AG08396 (cell line): ENCODE measurements at places on chromosomes 6 and 20.

- DNase-seq = peak; percentile 75
These were observed 9.5 kb upstream of the PAQR8 start for GRCh38 chr6:52352239-52353018.

- no peak for DNase-seq
These were observed 127.4 kb upstream of the SPACA1 start for GRCh38 chr6:87920245-87920644.

- DNase-seq = no peak
These were observed 28.5 kb upstream of the GFOD1 start for GRCh38 chr6:13515912-13516311.

- DNase-seq = no peak
These were observed 6.2 kb upstream of the TNFRSF6B start for GRCh38 chr20:63690003-63690897.

- no peak for DNase-seq
These were observed 506.8 kb upstream of the CITED2 start for GRCh38 chr6:139881236-139881635.

DNA sequence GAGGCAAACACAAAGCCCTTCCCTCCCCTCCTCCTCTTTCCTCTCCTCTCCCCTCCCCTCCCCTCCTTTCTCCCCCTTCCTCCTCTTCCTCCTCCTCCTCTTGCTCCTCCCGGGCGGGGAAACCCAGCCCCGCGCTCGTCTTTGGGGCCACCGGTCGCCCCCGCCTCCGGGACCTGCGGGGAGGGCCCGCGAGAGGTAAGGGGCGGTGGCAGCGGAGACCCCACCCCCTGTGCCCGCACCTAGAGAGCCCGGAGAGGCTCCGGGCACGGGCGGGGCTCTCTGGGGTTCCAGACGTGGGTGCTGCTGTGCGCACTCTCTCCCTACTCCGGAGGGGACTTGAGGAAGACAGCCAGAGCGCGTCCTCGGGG is at the start of gene RIN2:
Gene RIN2, plus strand, starts transcription at position 126 of the 368 bp plus-strand sequence. CDS start 131,344 bp downstream, outside the sequence.
- peak; percentile 78 for DNase-seq

DNA sequence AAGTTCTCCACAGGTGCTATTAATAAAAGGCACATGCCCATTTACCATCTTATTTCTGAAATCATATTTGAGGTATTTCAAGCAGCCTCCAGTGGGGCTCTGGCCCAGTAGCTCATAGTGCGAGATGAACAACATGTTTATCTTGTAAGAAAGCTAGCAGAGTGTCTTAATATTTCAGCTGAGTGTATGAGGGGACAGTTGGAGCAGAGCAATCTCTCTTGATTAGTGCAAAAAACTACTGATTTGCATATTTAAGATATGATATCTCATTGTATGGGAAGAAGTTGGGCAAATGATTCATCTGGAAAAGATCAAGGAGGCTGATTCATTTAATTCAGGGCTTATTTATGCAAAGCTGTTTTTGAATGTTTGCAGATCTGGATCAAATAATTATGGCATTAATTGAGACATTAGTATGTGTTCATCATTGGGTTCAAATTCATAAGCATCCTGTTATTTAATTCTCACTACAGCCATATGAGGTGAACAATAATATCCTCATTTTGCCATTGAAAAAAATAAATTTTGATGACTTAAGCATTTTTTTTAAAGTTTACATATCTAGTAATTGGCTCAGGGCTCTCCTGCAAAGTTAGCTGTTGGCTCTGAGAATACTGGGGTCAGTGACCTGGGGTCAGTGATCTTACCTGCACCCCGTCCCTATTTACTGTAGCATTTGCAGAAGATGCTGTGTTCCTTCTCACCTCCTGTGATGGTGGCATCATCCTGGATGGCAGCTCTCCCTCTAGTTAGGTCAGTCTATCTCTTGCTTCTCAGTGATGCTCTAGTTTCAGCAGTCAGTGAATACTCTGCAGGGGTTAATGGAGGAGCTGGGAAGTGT is 24.1 kb upstream of the GCLC start:
- DNase-seq = no peak

DNA sequence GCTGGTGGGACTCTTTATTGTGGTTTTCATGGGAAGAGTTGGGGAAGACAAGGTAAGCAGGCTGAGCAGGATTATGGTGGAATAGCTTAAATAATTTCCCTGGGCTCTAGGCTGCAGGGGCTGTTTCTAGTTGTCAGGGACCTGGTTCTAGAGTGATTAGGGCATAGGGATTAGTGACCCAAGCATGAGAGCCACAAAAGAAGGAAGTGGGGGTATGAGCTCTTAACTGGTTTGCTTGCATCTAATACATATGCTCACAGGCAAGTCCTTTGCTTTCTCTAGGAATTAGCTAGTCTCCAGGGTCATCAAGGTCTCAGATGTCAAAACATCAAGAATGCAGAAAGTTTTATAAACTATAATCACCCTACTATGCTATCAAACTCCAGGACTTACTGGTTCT is 67.5 kb upstream of the NRN1 start:
- no peak for DNase-seq

GRCh38 chr6:129345890-129346289 is 364.1 kb downstream of the ARHGAP18 start:
- peak; percentile 15 for DNase-seq

- DNase-seq = peak; percentile 74
These were observed 28.1 kb downstream of the TOX2 start for GRCh38 chr20:43942667-43943285.

DNA sequence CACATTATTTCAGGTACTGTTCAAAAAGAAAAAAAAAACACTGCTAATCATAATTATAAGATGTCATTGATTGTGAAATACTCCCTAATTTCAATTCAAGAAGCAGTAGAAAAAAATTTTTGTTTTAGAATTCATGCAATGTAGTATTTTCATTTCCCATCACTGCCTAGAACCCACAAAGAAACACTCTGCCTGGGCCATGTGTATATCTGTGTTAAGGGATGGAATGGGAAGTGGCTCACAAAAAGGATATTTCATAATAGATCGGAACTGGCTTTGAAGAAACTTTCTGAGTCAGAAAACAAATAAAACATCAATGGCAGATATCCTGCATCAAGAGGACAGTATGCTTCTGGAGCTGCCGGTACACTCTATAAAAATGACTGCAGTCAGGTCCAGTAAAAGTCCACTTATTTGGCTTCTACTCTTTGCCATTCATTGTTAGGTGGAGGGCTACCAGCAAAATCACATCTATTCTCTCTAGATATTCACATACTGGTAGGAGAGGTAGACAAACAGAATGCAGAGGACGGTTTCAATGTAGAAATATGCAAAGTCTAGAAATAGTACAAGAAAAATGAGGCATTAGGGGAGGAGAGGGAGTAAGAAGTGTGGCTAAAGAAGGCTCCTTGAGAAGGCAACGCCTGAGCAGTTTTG is 135.0 kb upstream of the TNFAIP3 start:
- DNase-seq = no peak

DNA sequence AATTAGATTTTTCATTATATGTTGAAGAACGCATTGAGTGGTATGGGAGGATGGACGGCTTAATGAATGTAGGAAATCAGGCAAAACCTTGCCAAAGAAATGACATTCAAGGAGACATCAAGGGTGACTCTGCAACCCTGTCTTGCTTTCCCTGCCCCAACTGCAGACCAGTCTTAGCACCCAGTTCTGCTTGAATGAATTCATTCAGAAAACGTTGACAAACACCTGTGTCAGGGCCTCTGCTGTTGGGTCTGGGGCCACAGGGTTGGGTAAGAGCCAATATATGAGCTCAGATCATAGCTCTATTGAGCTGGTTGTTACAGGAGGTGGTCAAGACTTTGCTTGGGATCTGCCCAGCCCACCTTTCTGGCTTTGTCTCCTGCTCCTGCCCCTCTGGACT is 7.7 kb upstream of the ASXL1 start:
- no peak for DNase-seq
